ENCODE measurements at places on chromosomes 2 and 18.

DNA sequence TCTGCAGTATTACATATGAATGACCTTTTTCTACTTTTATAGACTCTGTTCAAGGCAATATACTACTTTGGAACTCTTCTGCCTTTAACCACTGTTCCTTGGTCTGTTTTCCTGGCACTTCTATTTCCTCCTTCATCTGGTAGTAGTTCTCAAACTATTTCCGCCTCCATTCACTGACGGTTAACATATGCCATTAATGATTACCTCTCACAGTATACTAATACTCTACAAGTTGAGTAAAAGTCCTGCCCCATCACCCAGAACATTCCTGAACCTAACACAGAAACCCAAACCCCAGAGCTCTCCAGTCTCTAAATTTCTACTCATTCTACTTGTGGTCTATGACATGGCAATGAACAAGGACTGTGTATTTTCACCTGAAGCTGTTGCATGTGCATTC, 4.5 kb downstream of the GFPT1 start:
- DNase-seq: peak; percentile 1

- DNase-seq: no peak
These were observed 92.9 kb downstream of the SH3BP4 start for GRCh38 chr2:235044501-235045271.

- no peak for DNase-seq
These were observed 2.1 kb downstream of the ANKMY1 start for GRCh38 chr2:240555541-240556250.

- DNase-seq: peak; percentile 63
These were observed 136.7 kb downstream of the LAMA3 start for GRCh38 chr18:23825978-23826405.

GRCh38 chr2:54114936-54115283, 505 bp upstream of the ACYP2 start:
- no peak for DNase-seq

Measured in islet precursor cell (in vitro differentiated cells).